MCF 10A (cell line): ENCODE measurements at places on chromosomes 1 and 21. TPM values are rescaled to one million over a fixed set of nuclear protein-coding genes. Genes with fewer than 3 reads are reported as not detected.

Gene HES3
- not detected in 2 replicates for total RNA-seq

Gene DTL
- total RNA-seq, result 20.2 and 34.4 TPM in 2 replicates

Gene CACNA1S
- total RNA-seq, result not detected in 2 replicates

Gene SLC6A17
- 0.20 TPM in 1 of 2 replicates, not detected in the other for total RNA-seq

Gene SH3BGR
- total RNA-seq, result 11.3 and 15.9 TPM in 2 replicates

Gene IL12RB2
- total RNA-seq, result not detected in 2 replicates

Gene SHISA4
- 7.6 and 20.9 TPM in 2 replicates for total RNA-seq

Gene CRB1
- 0.65 and 0.96 TPM in 2 replicates for total RNA-seq

Gene E2F2
- total RNA-seq, result 0.32 and 0.89 TPM in 2 replicates

Gene IVL
- 0.33 and 0.56 TPM in 2 replicates for total RNA-seq
